COR-L47 (cell line): ENCODE measurements at places on chromosomes 5 and 9.

DNA sequence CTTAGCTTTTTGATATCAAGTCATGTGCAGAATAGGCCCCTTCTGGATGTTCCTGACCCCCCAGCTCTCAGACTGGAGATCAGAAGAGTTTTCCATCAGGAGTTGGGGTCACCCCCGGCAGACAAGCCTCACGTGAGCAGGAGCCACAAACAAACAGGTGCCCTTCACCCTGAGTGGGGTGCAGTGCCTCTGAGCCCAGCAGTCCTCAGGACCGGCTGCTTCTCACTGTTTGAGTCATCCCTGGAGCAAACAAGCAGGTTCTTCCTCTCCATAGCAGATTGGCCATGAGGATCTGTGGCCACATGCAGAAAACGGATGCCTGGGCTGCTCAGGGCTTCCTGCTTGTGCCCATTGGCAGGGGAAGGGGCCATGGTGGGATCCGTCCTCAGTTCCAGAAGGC, 47.0 kb downstream of the LRSAM1 start:
- no peak for DNase-seq

- no peak for DNase-seq
Measured at GRCh38 chr9:114805670-114806525, at the start of gene TNFSF15. TNFSF15 (minus strand) TSS chr9:114806039; CDS start chr9:114806012, 27 bp downstream.

- DNase-seq, result no peak
Measured at GRCh38 chr9:88722753-88723152, 187.8 kb downstream of the NXNL2 start.

GRCh38 chr9:123739387-123739786, 190.5 kb downstream of the DENND1A start:
- DNase-seq, result no peak

DNA sequence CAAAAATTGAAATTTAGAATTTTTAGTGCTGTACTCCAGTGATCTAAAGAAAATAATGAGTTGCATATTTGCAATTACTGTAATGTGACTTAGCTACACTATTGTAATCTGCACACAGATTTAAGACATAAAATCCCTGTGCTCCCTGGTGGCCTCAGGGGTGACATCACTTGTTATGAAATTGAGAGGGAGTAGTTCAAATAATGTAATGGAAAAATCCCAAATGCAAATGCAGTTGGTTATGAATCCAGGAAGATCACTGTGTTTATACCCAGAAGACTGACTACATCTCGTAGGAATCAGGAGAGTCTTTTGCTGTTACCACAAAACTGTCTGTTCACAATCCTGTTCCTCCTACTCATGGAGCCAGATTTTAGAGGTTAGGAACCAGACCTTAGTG, 178.7 kb upstream of the FBXL17 start:
- DNase-seq, result no peak

GRCh38 chr5:80198399-80198798, 57.4 kb downstream of the SERINC5 start:
- DNase-seq, result no peak

DNA sequence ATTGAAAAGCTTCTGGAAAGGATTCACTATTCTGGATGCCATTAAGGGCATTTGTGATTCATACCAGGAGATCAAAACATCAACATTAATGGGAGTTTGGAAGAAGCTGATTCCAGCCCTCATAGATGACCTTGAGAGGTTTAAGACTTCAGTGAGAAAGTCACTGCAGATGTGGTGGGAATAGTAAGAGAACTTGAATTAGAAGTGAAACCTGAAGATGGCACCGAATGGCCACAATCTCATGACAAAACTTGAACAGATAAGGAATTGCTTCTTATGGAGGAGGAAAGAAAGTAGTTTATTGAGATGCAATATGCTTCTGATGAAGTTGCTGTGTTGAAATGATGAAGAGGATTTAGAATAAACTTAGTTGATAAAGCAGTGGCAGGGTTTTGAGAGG, 254.6 kb upstream of the SLC24A2 start:
- DNase-seq, result no peak

GRCh38 chr5:76801159-76801802, 17.5 kb upstream of the F2RL1 start:
- DNase-seq, result no peak

- DNase-seq, result no peak
Measured at GRCh38 chr9:34463098-34463900, 4.7 kb downstream of the DNAI1 start.

GRCh38 chr9:133960568-133961129, 31.5 kb downstream of the VAV2 start:
- no peak for DNase-seq

GRCh38 chr9:126745574-126746411, 59.0 kb upstream of the ZBTB43 start:
- DNase-seq, result no peak

DNA sequence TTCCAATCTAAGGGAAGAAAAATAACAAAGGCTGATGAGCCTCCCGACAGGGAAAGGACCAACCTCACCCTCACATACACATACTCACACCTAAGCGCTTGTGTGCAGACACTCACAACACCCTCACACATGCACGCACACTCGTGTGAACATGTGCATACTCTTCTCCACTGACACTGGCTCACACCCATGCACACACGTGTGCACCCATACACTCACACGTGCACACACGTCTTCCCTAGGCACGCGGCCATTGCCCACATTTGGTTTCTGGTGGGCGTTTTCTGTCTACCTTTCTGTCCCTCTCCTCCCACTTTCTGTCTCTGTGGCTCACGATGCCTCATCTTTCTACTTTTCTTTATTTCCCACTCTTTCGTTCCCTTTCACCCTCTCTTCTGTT, 169.7 kb upstream of the MVB12B start:
- DNase-seq, result no peak
